Stimulated activated CD4-positive, alpha-beta T cell treated with anti-CD3 and anti-CD28 coated beads, Interleukin-2, amount 100 ng/mL, for 24 hours (primary cell): ENCODE measurements at places on chromosomes 4 and X.

GRCh38 chrX:38514016-38514854 is 47.1 kb upstream of the TSPAN7 start:
- no peak for DNase-seq

GRCh38 chrX:107542500-107542899 is 85.8 kb upstream of the PRPS1 start:
- DNase-seq = no peak

DNA sequence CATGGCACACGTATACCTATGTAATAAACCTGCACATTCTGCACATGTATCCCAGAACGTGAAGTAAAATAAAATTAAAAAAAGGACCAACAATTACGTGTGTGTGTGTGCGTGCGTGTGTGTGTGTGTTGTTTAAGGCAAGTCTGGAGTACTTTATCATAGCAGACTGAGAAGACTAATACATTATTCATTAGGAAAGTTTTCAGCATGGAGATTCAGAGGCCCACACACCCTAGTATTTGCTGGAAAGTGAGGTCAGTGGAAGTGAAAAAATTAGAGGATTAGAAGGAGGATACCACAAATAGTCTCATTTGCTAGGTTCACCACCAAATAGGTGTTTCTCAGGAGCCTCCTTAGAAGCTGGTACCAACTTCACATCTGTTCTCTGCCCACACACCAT is 457.1 kb upstream of the CPEB2 start:
- DNase-seq = no peak

GRCh38 chr4:38860788-38861424 is 4.3 kb upstream of the TLR6 start:
- DNase-seq = peak; percentile 65

DNA sequence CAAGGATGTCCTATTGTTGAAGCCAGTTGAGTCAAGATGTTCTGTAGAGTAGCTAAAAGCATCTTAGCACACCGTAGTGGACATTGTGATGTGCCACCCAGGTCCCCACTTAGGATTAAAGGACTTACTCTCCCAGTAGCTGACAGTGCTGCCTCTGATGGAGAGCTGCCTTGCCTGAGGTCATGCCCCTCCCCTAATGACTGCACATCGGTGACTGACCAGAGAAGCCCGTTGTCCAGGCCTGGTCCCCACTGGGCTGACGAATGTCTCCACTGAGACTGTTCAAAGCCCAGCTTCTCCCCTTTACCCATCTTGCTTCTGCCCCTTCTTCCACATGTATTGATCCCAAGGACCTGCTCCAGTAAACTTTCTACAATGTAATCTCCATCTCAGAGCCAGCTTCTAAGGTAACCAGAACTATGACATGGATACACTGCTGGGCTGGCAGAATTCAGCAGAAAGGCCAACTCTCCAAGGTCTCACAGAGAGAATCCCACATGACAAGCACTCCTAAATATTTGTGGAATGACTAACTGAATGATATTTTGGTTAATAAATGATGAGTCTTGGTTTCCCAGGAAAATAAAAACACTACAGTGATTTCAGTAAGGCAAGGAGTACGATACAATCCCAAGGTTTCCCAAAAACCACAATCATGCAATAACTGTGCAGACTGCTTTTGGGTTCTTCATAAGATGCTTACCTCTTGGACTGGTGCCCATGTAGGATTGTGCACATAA is 82.4 kb upstream of the TMEM150C start:
- DNase-seq = no peak

DNA sequence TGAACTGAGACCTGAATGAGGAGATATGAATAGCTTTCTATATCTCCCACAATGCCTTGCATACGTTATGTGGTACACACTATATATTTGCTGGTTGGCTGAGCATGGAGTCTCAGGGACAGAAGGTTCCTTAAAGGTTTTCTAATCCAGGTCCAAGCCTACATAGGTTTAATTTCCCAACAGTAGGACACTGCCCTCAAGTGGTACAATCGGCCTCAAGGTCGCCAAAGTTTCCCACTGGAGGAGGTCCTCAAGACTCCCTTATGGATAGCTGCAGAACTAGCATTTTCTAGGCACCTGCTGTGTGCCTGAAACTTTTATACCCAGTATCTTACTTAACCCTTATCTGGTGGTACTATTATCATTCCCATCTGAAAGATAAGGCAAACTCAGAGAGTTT is 21.0 kb upstream of the EFNB1 start:
- DNase-seq = no peak

DNA sequence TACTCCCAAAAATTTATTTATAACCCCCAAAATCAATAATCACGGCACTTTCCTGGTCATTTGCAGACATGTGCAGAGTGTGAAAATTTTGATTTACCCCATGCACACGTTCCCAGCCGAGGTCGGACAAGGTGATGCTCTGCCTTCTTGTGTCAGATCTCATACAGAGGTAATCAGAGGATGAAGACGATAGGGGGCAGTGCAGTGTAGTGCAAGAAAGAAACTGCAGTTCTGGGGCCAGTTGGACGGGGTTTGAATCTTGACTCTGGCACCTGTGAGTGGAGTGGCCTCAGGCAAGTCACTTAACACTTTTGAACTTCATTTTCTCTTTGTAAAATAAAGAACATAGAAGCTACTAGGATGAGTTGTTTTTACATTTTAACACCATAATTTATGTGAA is 88.4 kb downstream of the FRMPD3 start:
- peak; percentile 26 for DNase-seq

DNA sequence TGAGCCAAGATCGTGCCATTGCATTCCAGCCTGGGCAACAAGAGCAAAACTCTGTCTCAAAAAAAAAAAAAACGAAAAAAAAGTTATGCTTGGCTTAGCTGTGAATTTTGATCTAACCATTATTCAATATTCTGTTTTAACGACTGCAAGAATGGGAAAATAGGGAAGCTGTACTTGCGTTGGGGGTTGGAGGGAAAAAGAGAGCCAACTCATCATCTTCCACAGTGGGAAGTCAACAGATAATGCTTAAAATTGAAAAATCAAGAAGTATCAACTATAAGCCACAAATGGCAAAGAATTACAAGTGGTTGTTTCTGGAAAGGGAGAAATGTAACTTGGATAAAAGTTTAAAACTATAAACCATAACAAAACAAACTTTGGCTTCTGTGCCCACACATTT is 2.9 kb downstream of the TEC start:
- no peak for DNase-seq

DNA sequence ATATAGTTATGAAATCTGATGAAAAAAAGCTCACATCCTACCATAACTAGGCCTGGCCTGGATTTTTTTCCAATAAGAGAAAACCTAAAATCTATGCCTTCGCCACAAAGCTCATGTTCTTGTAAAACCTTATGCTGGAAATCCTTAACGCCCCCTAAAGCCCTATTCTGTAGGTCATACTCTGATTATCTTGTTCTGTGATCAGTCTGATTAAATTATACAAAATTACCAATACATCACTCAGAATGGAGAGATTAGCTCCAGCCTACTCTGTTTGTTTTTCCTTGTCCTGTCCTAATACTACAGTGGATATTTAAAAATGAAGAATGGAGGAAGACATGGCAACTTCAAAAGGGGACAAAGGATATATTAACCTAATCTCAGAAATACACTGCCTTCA is 7.2 kb downstream of the ZNF827 start:
- DNase-seq = no peak

GRCh38 chr4:105345838-105346237 is 128.0 kb downstream of the PPA2 start:
- no peak for DNase-seq

- DNase-seq = no peak
Measured at GRCh38 chr4:32499171-32499570, 1779.0 kb downstream of the PCDH7 start.
